Activated naive CD4-positive, alpha-beta T cell treated with Interleukin-2 at 50 U/mL for 16 hours (primary cell): ENCODE measurements at places on chromosomes 7 and 10.

DNA sequence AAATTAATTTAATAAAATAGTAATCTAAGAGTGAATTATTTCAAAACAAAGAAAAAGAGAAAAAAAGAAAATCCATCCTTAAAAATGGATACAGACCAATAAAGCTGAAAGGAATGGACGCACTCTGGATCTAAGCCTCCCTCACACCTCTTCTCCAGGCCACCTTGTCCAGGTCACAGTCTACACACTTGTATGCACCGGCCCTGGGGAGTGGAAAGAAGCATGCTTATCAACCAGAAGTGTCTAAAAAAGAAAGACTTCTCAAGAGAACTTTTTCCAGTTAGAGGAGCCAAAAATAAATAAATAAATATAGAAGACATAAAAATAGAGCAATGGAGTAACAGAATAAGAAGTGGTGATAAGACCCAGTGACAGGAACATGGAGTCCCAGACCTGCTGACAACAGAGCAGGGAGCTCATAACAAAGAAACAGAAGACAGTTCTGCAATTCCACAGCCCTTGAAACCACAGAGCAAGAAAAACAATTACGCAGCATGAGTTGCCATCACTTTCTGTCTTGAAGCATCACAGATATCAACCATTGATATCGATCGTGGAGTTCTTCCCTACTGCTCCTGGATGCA is 311.7 kb upstream of the NFE2L3 start:
- DNase-seq: no peak

DNA sequence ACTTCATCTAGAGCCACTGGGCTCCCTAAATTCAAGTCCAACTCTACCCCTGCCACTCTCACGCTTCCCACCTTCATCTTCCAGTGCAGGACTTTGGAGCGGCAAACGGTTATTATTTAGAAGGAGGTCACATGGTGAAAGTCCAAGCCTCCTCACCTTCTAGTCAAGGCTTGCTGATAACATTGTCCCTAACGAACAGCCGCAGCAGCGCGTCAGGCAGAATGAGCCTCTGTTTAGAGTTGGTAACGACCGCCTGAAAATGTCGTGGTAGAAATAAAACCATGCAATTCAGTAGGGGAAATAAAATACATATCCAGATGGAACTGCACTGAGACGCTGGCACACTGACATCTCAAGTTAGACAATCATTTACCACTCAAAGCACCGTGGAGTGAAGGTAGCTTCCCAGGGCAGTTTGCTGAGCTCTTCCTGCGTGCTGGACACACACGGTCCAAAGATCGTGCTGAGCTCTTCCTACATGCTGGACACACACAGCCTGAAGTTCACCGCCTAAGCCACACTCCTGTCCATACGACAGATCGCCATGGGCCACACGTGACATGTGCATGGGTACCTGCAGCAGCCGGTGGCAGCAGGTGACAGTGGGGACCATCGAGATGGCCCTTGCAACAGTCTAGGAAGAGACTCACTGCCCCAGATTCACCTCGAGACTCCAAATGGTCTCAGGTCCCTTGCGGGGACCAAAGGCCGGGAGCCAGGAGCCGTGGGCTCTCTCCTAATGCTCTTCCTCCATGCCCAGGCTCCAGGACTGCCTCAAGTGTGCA is 323.5 kb downstream of the PTPRN2 start:
- DNase-seq: no peak

DNA sequence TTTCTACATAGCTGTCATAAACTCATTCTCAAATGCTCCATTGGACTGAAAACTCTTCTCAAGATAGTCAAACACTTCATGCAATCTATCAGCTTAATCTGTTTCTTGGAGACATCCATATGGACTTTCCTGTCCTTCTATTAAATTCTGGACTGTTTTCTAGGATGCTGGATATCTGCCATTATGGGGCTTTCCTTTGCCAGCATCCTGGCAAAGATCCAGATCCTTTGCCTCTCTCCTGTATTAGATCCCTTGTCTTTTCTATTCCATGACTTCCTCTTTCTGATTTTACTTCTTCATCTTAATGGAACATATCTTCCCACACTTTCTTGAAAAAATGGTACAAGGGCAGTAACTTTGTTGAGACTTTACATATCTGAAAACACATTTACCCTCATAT is 35.9 kb upstream of the SKAP2 start:
- DNase-seq: no peak

- DNase-seq: no peak
Observed at GRCh38 chr7:45158471-45158870, 880 bp downstream of the RAMP3 start.

DNA sequence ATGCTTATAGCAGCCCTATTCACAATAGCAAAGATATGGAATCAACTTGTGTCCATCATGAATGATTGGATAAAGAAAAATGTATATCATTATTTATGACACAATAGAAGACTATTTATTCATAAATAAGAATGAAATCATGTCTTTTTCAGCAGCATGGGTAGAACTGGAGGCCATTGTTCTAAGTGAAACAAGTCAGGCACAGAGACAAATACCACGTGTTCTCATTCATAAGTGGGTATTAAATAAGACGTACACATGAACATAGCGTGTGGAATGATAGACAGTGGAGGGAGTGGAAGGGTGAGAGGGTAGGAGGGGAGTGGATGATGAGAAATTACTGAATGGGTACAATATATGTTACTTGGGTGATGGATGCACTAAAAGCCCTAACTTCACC is 762.4 kb downstream of the REEP3 start:
- no peak for DNase-seq

GRCh38 chr10:129888784-129889616 is 75.1 kb downstream of the EBF3 start:
- peak; percentile 42 for DNase-seq

- DNase-seq: peak; percentile 36
Observed at GRCh38 chr7:1555813-1556543, at the start of gene TMEM184A. Gene TMEM184A, minus strand, starts transcription at chr7:1556205. Its CDS starts 721 bp downstream, at chr7:1555484.

DNA sequence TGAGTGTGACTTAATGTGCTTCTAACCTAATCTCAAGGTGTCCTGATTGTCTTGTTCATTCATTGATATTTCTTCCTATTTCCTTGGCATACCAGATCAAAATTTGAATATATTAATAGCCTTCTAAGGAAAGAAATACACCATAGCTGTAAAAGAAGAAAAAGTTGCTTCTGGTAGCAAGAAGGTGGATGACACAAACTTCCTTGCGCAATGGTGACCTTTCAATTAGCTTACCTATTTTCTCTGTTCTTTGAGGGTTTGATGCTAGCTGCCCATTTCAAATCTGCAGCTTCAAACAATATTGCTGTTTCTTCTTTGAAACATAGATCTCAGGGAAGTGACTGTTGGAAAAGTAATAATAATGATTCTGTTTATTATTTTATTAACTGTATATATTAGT is 108.8 kb downstream of the ADAM22 start:
- no peak for DNase-seq

DNA sequence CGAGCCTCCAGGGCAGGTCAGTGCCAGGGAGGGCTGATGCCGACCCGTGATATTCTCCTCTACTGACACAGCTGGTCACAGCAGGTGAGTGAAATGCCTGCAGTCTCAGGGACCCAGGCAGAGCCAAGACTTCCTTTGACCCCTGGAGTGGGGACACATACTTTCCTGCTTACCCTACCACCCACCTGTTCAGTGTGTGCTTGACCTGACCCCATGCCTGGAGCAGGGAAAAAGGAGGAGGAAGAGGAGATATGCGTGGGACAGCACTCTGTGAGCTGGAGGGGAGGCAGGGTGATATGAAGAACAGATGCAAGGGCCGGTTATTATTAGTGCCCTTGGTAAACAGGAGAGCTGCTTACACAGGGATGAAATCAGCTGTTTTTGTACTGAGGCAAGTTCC is 40.8 kb upstream of the WIPF3 start:
- DNase-seq: no peak

DNA sequence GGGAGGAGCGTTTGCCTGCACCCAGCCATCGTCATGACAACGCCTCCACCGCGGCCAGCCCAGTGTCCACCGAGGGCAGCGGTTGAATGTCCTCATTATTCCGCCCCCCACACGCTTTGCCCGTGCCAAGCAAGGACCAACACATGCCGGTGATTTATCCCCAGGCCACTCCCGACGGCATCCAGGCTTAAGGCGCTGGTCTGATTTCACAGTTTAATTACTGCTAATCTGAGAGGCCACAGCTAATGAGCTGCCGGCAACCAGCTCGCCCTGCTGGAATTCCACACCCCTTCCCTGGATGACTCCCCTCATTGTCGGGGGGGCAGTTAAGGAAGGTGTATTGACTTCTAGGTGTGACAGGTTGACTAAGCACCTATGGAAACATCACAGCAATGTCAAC is 432.3 kb downstream of the DNAJB6 start:
- DNase-seq: no peak

DNA sequence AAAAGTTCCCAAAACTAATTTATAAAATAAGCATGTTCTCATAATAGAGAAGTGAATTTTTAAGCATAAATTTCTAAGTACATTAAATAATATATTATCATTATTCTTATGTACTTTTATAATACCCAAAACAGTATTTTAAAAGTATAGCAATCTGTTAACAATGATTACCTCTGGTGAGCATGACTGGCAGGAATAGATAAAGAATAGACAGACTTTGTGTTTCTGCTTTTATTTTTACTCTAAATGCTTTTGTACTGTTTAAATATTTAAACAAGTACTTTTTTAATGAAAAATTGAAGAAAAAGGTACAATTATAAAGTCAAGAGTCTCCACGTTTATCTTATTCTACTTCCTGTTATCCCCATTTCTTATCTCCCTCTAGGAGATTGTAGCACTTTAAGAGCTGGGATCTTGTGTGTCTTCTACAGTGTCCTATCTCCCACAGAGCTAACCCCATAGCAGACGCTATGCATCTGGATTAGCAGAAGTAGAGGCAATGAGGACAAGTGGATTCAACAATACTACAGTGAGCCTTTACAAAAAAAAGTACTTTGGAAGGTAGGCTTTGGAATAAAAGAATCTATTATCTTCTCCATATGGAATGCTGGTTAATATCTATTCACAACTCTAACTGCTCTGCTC is 42.9 kb downstream of the IDE start:
- DNase-seq: no peak
